ENCODE measurements at places on chromosomes 5 and 9.

- no peak for DNase-seq
These were observed 15.6 kb downstream of the RIOK2 start for GRCh38 chr5:97167435-97167834.

GRCh38 chr9:88092797-88093331, 45.4 kb downstream of the SPATA31C2 start:
- no peak for DNase-seq

DNA sequence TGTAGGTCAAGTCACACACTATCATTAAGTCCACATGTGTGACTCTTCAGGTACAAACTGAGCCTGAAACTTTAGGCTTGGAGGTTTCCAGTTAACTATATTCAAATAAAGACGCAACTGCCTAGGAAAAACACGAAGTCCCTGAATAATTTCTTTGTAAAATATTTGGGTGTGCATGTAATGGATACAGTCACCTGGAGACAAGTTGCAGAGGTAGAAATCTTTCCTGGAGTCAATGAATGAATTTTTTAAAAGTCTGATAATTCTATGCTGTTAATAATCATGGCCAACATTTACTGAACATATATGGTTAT, 132.7 kb downstream of the MTX3 start:
- no peak for DNase-seq

- DNase-seq: no peak
These were observed 159.4 kb upstream of the CCNH start for GRCh38 chr5:87572090-87572489.

GRCh38 chr5:78090002-78090401, 204.5 kb downstream of the AP3B1 start:
- no peak for DNase-seq

DNA sequence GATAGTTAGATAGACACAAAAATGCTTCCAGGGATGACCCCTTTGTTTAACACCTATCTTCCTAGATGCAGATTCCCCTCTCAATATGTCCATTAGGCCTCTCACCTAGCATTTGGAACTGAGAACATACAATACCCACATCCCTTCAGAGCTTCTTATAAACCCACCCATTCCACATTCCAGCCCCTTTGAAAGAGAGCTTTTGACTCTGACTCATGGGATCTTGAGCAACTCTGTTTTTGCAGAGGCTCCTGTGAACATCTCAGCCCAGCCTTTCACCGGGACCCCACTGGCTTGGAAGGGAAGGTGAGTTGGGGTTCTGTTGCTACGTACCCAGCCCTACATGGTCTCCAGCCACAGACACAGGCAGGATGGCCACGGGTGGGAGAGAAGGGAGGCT, 195.5 kb downstream of the FRMD3 start:
- no peak for DNase-seq

DNA sequence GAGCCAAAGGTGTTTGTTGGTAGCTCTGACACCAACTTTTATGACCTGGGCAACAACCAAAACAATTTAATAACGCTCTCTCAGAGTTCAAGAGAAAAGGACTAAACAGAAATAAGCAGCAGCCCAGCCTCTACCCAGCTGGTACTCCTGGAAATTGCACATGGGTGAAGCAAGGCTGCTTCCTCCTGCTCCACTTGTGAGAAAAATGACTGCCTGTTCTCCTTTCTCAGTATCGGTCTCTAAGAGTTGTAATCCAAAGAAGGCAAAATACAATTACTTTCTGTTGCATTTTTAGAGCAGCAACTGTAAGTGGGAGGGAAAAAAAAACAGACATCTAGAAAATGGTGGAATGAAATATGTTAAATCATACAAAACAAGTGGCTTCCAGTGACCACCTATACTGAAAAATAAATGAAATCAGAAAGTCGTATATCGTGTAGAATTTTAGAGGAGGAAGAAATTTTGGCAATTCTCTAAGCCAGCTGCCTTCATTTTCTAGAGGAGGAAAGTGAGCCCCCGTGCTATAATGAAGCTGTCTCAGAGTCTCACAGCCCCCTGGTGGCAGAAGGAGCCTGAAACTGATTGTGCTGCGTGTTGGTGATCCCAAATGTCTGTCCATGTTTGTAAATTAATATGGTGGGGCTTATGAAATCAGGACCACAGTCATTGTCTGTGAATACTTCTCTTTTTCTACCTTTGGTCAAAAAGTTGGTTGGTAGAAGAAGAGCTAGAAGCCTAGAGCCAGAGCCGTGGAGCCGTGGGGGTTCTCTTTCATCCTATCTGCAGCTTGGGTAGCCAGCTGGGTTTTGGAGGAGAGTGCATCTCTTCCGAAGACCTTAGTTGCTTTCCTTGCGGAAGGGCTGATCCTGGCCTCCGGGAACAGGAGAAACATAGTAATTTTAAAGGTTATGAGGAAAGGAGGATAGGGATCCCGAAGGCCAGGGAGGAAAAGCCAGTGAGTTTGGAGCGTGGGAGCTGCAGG, 139.9 kb downstream of the PIP5K1B start:
- no peak for DNase-seq

DNA sequence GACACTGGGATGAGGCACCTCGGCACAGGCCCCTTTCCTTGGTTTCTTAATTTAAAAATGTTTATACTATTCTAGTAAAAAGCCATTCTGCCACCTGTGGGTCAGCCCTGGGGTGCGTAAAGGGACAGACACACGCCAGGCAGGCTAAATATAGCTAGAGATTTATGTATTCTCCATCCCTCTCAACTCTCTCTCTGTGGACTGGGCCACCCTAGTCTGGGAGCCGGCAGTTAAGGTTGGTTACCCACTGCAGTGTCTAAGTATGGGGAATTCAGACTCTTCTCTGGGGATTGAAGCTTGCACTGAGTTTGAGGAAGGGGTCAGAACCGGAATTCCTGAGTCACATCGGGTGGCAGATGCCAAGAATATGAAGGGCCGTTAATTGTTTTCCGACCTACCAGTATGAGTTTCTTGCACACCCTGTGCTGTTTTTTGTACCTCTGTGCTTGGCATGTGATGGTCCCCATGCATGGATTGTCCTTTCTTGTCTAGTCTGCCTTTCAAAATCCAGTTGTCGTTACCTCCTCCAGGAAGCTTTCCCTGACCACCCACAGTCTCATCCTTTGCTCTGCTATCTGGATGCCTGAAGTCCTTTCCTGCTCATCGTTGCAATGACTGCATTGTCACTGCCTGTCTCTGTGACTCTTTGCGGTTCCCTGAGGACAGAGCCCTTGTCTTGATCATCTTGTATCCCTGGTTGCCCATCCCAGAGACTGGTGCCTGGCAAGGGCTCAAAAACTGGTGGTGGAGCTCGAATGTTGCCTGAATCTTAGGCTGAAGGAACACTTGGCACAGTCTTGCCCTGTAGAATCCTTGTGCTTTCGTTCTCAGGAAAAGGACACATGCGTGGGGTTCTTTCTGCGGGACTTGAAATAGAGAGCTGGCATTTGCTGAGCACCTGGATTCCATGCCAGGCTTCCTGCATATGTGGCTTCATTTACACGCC, 2.1 kb downstream of the NEURL1B start:
- DNase-seq: no peak

DNA sequence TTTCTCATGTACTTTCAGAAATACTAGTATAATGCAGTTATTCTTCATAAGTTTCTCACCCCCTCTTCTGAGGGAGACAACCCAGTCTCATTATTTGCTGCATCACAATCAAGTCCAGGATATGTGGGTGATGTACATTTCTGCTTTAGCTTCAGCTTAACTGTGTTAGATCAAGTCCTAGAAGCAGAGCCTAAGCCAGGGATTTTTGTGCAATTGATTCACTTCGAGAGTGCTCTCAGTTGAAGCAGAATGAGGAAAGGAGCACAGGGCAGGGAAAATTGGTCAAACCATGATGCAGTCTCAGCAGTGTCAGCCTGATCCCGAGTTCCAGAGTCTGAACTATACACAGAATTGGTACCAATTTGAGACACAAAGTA, 15.1 kb downstream of the HNRNPK start:
- DNase-seq: no peak

GRCh38 chr9:132901858-132902831, 23.4 kb downstream of the SPACA9 start:
- peak; percentile 82 for DNase-seq

DNA sequence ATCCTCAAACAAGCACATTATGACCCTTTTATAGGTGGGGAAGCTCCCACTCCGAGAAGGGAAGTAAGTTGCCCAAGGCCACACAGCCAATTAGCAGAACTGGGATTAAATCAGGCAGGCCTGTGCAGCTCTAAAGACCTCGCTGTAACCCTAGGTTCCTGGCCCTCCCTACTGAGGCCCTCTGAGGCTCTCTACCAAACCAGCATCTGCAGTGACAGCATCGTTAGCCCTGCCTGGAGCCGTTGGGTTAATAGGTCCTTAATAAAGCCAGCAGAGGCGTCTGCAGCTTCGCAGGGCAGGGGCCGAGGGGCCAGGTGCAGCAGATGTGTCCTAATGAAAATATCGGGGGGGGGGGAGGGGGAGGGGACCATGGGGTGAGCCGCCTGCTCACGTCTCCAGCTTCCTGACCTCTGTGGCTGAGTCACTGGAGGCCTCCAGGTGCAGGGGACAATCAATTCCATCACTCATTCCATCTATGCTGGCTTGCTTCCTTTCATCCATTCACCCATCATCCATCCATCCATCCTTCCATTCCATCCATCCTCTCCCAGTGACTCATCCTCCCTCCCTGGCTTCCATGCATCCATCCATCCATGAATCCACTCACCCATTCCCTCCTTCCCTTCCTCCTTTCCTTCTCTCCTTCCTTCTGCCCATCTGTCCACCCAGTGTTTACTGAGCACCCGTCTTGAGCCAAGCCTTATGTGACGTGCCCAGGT, 203.9 kb downstream of the C9orf50 start:
- peak; percentile 24 for DNase-seq

DNA sequence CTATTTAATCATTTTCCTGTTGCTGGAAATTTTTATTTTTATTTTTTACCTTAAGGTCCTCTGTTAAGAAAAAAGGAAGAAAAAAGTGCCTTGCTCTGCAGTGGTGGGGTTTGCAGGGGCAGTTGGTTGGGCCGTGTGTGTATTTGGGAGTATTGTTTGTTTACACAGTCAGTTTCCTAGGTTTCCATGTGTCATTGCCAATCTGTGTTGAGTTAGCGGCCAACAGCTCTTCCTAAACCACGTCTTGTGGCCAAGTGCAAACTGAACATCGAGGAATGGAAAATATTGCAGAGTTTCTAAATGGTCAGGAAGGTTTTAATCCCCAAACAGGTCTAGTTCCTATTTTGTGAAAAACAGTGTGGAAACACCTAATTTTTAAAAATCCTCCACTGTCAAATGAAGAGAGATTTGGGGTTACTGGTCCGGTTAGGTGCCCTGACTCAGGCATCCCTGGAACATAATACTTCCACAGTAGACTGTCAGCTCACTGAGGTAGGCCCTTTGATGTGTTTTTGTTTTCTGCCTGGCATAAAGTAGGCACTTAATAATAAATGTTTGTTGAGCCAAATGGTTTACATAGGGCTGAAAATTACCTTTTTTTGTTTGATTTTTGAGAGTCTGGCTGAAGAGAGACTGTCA, 37.0 kb downstream of the MAMDC2 start:
- DNase-seq: peak; percentile 69

- DNase-seq: no peak
These were observed 6.5 kb upstream of the EBF1 start for GRCh38 chr5:159106193-159106568.

DNA sequence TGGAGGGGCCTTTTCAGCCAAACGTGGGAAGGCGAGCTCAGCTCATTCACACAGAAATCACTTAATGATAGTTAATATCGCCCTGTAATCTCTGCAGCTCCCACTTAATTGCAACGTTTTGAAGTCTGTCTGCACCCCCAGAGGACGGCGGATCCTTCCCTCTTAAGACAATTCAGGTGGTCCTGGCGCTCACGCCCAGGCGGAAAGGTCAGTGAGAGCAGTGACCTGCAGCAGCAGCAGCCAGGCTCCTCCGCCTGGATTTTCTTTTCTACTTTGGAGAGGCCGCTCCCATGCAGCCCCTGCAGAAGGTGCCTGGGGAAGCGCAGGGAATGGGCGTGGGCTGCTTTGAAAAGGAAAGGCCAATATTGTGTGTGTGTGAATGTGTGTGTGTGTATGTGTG, 400.9 kb upstream of the IRX1 start:
- no peak for DNase-seq

DNA sequence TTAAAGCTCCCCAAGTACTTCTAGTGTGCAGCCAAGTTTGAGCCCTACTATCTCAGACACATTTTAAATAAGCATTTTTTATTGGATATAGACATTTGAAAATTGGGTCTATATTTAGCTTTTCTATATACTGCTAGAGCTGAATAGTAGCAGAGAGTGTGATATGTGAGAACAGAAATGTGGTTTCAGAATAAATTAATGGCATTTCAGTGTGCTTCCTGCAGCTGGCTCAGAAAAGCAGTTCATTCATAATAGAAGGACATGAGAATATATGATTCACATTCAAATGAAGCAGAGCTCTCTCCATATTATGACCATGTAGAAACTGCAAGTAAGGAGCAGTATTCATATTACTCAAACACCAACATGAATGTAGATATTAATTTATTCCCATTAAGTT, 464.0 kb downstream of the PTPRD start:
- DNase-seq: peak; percentile 15

DNA sequence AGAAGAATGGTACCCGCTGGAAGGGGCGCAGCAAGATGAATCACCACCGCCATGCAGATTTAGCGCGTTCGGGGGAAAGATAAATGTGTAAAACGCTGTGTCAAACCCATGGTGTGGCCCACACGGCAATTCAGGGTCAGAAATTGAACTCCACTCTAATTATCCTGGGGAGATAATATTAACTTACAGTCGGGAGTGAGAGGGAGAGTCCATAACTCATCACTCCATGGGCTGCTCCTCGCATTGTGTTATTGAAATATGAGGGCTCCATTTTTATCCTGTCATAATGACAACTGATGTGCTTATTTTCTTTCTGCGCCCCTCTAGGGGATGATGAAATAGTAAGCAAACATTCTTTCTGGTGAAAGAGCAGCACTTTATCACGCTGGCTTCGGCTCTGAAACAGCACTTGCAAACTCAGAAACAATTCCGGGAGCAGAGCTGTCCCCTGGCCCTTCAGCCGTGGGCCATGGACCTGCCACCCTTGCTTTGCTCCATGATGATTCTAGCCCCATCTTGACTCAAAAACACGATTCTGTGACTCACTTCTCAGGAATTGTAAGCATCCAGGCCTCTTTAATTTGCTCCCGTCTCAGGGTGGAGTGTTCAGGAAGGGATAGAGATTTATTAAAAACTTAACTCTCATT, 431.6 kb downstream of the IRX1 start:
- DNase-seq: peak; percentile 51

DNA sequence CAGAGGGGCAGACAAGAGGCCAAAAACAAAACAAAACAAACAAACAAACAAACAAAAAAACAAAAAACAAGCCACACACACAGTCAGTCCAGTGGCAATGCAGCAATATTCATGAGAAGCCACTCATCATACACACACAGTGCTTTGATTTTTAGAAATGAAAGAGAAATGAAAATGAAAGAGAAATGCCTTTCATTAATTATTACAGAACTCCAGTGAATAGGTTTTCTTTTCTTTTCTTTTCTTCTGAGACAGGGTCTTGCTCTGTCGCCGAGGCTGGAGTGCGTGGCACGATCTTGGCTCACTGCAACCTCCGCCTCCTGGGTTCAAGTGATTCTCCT, 36.9 kb downstream of the SPRY4 start:
- DNase-seq: no peak

GRCh38 chr9:116067566-116067965, 86.0 kb upstream of the PAPPA start:
- DNase-seq: no peak
